Fibroblast of skin of scalp (primary cell): ENCODE measurements at places on chromosomes 2 and 18.

GRCh38 chr2:239828192-239828972 lies 196.8 kb downstream of the NDUFA10 start:
- no peak for DNase-seq

DNA sequence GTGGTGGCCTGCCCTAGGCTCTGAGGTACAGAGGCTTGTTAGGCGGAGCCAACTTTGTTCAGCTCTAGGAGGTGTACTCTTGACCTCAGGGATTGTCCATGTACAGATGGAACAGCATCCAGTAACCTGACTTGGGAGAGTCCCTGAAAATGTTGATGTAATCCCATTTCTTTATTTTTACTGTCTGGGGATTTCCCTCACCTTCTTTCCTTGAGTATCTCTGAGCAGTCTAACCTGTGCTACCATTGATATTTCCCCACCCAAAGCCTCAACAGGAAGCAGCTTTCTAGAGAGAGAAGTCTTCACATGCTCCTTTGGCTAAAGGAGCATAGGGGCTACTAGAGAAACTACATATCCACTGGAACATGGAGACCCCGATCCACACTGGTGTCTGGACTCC lies 10.4 kb downstream of the IL36A start:
- DNase-seq, result no peak

DNA sequence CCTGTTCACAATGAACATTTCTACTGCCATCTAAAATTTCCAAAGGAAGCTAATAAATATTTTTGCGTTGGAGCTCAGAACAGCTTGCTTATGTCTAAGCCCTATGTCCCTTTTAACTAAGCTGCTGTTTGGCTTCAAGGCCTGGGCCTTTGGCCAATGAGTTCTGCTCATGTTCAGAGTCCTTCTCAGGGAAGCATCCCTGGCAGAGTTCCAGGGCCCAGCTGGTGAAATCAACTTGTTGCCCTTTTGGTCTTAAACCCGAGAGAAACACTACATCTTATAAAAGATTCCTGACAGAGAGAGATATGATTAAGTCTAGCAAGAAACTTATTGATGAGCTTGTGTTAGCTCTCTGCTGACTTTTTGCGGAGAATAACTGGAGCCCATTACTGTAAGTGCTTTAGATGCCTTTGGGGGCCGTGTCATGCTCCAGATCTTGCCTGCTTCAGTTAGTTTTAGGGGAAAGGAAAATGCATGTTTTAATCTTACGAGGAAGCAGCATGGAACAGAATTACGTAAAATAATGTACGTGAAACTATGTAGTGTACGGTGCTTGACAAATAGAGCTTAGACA lies 102.5 kb upstream of the NOSTRIN start:
- DNase-seq, result peak; percentile 45

GRCh38 chr2:133885847-133886246 lies 317.6 kb upstream of the NCKAP5 start:
- DNase-seq, result no peak

GRCh38 chr2:18544171-18544570 lies 16.3 kb downstream of the RDH14 start:
- no peak for DNase-seq

DNA sequence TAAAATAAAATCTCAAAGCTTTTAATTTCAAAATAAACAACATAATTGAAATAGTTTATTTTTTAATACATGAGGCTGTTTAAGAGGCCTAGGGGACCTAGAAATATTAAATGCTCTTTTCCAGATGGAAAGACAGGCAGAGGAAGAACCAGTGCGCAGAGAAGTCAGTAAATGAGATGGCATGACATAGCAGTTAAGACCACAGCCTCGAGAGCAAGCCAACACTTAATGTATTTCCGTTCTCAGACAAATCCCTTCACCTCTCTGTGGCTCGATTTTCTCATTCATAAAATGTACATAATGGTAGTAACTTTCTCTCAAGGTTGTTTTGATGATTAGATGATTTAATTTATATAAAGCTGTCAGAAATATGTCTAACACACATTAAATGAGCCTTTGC lies 405.1 kb upstream of the CWC22 start:
- DNase-seq, result no peak

GRCh38 chr2:70670202-70670601 lies 97.8 kb downstream of the ADD2 start:
- no peak for DNase-seq

- no peak for DNase-seq
Measured at GRCh38 chr2:101219246-101219645, 33.4 kb upstream of the CNOT11 start.

- DNase-seq, result no peak
Measured at GRCh38 chr2:8215159-8215863, 466.5 kb upstream of the ID2 start.

DNA sequence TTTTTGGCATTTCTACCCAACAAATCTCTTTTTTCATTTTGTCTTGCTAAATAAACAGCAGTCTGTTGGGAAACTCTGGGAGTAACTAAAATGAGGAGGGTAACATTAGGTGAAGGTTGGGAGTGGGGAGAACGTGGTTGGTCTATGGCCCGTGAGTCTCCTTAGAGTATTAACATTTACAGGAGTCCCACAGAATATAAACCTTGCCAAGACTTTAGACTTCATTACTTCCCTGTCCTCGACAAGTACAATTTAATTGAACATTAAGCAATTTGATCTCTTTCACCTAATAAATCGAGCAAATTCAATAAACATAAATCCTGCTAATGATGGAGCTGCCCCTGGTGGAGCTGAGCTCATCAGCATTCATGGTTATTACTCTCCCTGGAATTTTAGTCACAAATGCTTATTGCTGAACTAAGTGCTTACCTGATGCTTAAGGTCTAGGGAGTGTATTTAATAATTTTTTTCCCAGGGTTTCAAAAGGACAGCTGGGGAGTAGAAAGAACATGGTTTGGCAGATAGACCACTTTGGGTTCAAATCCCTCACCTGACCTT lies 95.1 kb upstream of the RASGRP3 start:
- DNase-seq, result no peak

DNA sequence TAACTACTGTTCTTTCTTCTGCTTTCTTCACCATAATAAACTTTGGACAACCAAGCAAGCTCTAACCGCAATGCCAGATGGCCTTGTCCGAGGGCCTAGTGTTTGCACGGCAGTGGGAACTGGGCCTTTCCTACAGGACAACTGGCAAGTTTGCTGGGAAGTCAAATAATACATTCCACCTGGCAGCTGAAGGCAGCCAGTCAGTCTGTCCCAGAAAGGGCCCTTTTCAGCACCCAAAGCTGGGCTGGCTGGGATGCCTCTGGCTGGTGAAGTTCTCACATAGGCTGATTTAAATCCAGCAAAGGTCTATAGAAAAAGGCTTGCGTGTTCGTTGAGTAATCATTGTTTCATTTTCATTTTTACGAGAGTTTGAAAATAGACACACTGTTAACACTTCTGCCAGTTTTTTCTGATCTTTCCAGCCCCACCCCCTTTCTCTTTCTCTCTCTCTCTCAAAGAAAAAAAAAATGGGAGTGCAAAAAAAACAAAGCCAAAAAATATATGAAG lies 110.0 kb upstream of the EPAS1 start:
- peak; percentile 41 for DNase-seq

DNA sequence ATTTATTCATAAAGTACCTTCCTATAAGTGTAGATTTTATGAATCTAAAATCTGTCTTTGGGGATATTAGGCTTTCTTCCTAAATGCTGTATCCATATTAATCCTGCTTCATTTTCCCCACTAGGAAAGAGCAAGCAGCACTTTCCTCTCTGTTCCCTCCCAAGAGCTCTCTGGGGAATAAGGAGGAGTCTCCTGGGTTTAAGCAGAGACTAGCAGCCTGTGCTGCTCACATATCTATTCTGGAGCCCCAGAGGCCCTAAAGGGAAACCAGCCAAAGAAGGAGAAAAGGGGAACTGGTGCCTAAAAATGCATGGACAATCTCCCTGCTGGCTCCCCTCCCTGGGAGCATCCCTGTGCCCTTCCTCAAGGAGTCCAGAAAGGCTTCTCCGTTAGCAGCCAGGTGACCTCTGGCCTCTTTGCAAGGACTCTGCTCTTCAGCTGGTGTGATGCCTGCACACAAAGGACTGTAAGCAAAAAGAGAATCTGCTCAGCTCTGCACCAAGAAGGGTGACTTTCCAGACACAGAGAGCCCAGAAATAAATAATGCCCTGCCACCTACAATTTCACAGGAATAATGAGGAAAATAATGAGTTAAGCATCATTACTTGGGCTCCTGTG lies 270.6 kb downstream of the SS18 start:
- DNase-seq, result no peak

GRCh38 chr18:54205959-54206358 lies 18.5 kb downstream of the MBD2 start:
- DNase-seq, result peak; percentile 25

GRCh38 chr18:58255701-58256311 lies 211.8 kb downstream of the NEDD4L start:
- DNase-seq, result no peak
